Fibroblast of the aortic adventitia (primary cell): ENCODE measurements at places on chromosomes 7 and 10.
A peak's percentile ranks its signal among the peaks of the same experiment; 100 is the strongest.

- DNase-seq: peak; percentile 2
Observed at GRCh38 chr7:114310345-114311110, 104.1 kb upstream of the FOXP2 start.

DNA sequence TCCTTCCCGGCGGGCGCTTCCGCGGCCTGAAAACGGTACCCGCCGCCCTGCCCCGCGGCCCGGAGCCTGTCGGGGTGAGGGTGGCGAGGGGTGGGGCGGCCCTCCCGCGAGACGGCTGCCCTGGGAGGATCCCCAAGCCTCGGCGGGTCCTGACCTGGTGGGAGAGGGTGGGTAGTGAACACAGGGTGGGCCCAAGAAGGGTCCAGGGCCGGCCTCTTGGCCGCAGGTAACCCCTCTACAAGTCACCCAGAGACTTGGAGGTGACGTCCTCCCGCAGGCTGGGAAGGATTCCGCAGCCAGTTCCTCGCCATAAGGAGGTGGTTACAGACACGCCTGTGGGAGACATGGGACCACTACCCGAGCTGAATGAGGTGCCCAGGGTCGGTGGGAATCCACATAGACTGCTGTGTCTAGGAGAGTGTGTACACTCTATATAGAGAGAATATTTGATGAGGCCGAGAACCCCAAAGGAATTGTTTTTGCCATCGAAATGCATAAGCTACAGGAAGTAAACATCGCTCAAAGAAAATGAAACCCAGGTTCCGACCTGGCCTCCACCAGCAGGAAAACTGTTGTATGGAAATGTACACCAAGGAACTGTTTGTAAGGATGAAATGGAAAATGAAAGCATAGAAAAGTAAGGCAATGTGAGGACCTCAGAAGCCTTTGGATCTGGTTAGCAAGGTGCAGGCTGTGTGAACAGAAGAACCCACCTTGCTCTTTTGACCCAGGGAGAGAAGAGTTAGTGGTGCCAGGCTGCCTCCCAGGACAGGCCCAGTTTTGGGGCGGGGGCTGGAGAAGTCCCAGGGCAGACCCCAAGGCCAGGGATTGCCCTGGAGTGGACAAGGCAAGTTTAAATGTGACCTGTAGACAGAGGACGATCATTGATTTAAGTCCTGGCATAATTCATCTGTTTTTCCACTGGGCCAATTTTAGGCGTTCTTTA, 659 bp downstream of the OPTN start:
- peak; percentile 36 for DNase-seq

DNA sequence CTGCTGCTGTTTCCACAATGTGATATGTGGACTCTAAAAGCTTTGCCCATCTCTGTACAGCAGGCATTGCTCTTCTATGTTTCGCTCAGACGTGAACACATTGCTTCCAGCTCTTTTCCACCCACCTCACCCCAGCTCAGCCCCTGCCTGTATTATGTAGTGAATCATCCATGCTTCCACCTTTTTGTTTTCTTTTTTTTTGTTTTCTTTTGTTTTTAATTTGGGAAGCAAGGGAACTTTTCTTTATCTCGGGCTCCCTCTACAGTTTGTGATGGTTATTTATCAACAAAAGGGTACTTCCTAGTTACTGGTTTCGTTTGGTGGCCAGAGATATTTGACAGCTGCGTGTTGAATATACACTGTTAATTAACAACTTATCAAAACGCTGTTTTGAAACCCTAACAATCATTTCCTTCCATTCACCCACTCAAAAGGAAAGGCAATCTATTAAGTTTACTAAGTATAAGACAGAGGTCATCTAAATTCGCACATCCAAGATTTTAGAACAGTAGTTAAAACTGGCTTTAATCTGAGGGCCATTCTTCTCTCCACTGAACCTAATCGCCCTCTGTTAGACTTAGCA, 127.9 kb upstream of the STK17A start:
- peak; percentile 62 for DNase-seq

DNA sequence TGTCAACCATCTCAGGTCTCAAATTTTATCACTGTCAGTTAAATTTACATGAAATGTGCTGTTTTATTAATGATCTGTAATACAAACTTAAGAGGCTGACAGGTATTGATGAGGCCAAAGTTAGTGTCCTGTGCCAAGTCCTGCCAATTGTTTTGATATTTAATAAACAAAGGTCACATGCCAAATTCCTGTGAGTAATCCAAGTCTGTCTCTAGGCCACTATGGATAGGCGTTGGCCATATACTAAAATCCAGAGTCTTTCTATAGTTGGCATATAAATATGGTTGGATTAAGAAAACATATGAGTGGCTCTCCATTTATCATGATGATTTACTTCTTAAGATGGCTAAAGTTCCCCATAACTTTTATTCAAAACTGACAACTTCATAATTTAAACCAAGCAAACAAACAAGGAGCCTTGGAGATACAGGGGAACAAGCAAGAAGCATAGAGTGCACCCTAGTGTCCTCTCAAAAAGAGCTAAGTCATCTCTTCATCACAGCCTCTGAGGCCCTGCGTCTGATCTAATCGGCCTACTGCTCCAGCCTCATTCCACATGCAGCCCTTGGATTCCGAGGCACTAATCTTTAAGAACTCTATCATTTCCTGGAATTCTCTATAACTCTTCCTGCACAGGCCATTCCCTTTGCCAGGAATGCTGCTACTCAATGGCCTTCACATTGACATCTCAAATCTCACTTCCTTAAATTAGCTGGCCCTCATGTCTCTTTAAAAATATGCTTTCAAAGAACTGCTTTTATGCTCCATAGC, 32.7 kb upstream of the NRCAM start:
- peak; percentile 39 for DNase-seq

- DNase-seq: no peak
Observed at GRCh38 chr7:17121671-17122070, 176.8 kb upstream of the AHR start.

DNA sequence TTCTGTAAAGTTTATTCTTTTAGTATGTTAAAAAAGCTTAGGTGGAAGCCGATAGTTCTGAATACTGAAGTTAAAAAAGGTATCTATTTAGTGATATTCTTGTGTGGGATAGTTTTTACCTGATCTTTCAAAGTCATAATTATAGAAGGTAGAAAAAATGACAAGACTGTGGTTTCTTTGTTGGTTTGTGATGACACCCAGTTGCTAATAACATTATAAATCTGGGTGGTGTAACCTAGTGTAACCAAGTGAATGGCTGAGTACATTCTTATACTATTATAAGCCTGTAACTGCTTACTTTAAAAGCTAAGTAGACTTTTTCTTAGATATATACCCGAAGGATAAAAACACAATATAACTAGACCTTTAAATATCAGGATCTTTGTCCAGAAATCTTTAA, 2.3 kb downstream of the CDK13 start:
- peak; percentile 68 for DNase-seq

DNA sequence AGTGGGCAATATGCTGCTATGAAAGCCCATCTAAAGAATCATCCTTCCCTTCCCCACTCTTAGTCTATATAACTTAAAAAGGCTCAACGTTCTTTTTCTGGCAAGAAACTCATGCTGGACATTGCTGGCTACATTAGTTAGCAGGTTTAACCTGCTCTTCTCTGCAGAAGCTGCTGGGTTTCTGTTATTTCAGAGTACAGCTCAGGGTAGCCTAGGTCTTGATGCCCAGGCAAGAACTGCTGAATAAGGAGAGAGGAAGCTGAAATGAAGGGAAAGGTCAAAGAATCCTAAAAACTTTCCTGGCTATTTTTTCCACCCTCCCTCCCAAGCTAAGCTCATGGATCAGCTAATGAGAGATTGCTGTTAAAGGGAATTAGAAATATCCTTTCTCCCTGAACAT, 79.4 kb downstream of the ANKIB1 start:
- no peak for DNase-seq

- peak; percentile 99 for DNase-seq
Observed at GRCh38 chr10:63115732-63116383, 17.3 kb upstream of the NRBF2 start.

- DNase-seq: no peak
Observed at GRCh38 chr10:6036861-6037321, 25.3 kb downstream of the IL2RA start.

DNA sequence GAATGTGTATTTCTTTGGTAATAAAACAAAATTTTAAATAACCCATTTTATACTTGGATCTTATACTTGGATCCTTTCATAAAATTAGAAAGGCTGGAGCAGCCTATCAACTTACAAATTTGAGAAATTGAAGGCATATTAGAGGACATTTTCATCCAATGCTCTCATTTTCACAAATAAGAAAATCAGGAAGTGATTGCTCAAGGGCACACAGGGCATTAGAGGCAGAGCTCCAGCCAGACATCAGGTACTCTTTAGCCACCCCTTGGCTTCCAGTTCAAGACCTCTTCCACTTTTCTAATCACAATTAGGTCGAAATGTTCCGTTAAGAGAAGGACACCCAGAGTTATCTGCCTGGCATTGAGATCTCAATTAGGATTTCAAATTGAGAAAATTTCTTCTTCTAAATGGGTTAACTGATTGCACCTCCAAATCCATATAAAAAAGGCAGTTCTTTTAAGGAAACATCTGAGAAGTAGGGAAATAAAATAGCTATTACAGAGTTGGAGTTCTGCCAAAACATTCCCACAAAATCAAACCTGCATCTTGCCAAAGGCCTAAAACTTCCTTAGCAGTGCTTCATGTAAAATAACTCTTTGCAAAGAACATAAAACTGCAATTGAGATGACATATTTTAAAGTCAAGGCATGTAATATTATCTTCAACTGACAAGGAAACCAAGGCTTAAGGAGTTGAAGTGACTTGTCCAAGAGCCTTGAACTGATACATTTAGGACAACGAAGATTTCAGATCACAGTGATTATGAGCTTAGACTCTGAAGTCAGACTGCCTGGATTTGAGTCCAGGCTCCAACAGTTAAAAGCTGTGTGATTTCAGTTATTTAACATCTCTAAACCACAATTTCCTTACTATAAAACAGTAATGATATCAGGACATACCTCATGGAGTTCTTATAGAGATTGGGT, 2.4 kb downstream of the ACTA2 start:
- peak; percentile 71 for DNase-seq

GRCh38 chr10:70500812-70501301, 22.3 kb downstream of the PALD1 start:
- DNase-seq: no peak

DNA sequence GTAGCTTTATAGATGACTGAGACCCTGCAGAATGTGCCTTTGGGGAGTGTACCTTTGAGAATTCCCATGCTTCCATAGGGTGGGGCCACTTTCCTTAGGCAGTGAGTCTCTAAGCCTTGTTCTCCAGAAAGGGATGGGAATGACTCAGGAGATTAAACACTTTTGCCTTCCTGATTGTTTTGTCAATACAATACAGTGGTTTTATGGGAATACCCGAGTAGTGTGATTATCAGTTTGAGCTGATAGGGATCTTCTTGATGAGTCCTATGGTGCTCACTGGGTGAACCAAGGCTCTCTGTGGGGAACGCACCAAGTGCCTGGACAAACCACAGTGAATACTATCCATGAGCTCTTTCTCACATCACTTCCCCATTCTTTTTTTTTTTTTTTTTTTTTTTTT, 6.3 kb downstream of the MYOF start:
- DNase-seq: peak; percentile 83

- DNase-seq: no peak
Observed at GRCh38 chr7:134721171-134721570, 58.3 kb upstream of the CALD1 start.

DNA sequence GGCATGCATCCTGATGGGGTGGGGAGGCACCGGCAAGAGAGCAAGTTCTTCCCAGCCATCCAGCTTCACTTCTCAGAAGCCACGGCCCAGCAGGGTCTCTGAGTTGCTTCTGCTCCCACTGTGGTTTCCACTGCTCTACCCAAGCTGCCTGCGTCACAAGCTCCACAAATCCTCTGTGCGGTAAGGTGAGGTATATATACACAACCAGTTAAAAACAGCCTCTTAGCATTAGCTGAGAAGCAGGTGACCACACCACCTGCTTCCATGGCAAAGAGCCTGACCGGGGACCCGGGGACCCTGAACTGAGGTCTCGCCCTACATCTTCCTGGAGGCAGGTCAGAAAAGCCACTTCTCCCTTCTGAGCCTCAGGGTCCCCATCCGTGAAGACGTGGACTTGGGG, 46.9 kb upstream of the NPFFR1 start:
- DNase-seq: no peak

DNA sequence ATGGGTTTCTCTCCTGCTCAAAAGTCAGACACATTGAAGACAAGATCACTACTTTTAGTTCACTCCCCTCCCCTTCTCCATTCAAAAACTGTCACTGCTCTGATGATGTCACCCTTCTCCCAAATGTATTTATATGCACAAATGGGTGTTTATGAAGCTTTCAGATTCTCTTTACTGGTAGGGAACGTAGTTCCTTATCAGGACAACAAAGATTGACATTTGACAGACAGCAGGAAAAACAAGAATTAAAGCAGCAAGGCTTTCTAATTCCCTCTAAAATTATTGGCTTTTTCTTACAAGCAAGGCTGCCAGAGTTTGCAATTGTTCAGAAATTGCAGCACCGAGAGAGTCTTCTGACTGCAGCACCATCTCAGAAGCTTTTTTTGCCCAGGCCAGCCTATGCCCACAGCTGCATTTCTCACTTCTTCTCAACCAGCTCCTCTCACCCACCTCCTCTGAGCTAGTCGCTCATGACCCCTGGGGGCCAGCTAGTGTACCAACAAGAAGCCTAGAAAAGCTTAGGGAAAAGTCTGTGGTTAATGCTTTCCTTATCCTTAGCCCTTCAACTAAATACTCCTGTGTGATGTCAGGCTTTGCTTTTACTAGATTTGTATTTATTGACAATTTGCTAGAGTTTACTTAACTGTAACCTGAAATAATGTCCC, 265.1 kb downstream of the HTR7 start:
- DNase-seq: peak; percentile 77

DNA sequence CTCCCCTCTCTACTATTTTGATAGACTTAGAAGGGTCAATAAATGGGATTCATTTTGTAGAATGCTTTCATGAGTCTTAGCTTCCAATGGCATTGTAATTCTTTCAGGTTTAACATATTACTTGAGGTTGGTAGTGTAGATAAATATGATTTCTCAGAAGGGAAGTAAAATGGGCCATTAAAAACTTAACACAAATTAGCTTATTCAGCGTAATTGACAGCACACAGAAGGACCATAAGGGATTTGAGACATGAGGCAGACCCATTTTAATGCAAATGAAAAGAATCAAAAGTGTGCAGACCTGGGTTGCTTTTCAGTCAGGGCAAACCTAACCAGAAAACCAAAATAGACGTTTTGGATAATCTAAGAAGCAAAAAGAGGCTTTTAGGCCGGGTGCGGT, 156.6 kb upstream of the CNTNAP2 start:
- no peak for DNase-seq

GRCh38 chr7:68074242-68074641, 1077.6 kb downstream of the TYW1 start:
- no peak for DNase-seq
